Lung (tissue), 17 donors: ENCODE measurements at places on chromosomes 16 and 17. TPM values are rescaled to one million over a fixed set of nuclear protein-coding genes. Genes with fewer than 3 reads are reported as not detected.
A peak's percentile ranks its signal among the peaks of the same experiment; 100 is the strongest.

- peak; percentile 55 for DNase-seq
- peaks cover 27% of the 10 kb centered on the region for H3K36me3 ChIP-seq
- peak overlapping the region; percentile 8 for H3K27ac ChIP-seq
- peaks cover 13% of the 10 kb centered on the region for H3K4me1 ChIP-seq
- no peaks in the 10 kb centered on the region for H3K27me3 ChIP-seq
Measured at GRCh38 chr17:17890773-17891759, 54.3 kb upstream of the SREBF1 start.

DNA sequence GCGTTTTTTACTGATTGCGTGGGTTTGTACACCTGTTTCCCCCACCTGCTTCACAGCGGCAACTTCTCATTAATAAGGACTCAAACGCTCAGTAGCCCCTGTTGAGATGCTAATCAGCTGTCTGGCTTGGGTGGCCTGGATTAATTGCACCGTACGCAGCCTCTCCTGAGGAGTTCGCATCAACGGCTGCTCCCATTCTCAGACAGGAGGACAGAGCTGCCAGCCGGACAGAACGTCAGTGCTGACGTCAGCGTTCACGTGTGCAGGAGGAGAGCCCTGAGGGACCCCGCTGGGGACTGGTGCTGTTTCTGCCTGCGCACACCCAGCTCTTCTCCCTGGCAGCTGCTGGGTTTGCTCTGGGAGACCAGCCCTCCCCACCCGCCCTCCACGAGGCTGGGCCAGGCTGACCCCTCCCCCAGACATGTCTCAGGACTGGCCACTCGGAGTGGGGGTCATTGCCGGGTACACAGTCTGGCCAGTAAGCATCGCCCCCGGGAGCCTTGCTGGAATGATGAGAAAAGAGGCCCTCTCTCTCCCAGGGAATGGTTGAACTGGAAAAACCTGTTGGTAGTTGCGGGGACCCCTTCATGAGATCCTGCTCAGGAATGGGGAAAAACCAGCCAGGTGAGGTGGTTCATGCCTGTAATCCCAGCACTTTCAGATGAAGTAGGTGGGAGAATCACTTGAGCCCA, 5.7 kb upstream of the BANP start:
- peak overlapping the region; percentile 3 for H3K27ac ChIP-seq
- no peak overlapping the region for H3K4me3 ChIP-seq
- H3K4me1 ChIP-seq = peaks cover 5% of the 10 kb centered on the region
- peak; percentile 93 for DNase-seq

- H3K4me3 ChIP-seq = no peak overlapping the region
- no peak overlapping the region for H3K27ac ChIP-seq
- H3K36me3 ChIP-seq = peaks cover 18% of the 10 kb centered on the region
- H3K27me3 ChIP-seq = no peaks in the 10 kb centered on the region
Measured at GRCh38 chr17:4877089-4877488, 22.2 kb upstream of the C17orf107 start.

DNA sequence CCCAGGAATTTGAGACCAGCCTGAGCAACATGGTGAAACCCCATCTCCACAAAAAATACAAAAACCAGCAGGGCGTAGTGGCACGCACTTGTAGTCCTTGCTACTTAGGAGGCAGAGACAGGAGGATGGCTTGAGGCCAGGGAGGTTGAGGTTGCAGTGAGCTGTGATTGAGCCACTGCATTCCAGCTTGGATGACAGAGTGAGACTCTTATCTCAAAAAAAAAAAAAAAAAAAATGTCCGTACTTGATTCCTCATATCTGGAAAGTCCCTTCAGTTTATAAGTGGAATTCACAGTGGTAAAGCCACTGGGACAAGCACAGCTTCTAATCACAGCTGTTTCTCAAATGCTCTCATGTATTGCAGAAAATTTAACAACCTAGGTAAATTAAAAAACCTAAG, 78.6 kb upstream of the CREBBP start:
- peak overlapping the region; percentile 43 for H3K27ac ChIP-seq
- peaks cover 2% of the 10 kb centered on the region for H3K27me3 ChIP-seq
- peak; percentile 41 for DNase-seq
- peaks cover 17% of the 10 kb centered on the region for H3K4me1 ChIP-seq

DNA sequence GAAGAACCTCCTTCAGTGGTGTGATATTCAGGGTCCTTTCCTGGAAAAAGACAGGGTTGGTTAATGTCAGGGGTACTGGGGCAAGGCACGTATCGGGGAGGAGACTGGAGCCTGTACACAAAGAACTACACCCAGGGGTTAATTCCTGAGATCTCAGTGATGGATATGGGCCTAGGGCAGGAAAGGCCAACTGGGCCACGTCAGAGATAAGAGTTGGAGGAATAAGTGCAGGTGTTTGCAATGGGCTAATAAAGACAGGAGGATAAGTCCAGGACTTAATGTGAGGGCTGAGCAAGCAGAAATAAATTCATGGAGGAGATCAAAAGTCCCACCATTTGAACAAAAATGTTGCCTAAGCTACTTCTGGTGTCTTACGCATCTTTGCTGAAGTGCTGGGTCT, 10.4 kb upstream of the HERPUD1 start:
- peaks cover 3% of the 10 kb centered on the region for H3K4me1 ChIP-seq
- no peaks in the 10 kb centered on the region for H3K27me3 ChIP-seq
- DNase-seq = no peak
- no peaks in the 10 kb centered on the region for H3K36me3 ChIP-seq

DNA sequence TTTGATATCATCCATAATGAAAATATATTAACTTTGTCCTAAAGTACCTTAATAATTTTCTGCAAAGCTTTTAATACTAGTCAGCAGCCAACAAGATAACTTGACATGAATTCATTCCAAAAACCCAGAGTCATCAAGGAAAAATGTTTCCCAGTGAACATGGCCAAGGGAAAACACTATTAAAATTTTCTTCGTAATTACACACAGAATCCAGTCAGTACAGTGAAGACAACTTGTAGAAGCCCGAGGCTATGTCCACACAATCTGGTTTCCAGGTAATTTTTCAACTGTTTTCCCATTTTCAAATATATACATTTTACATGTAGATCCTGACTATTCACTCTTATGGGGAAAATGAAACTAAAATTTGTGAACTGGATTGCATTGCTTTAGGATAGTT, 600.9 kb downstream of the CDH8 start:
- no peak overlapping the region for H3K27ac ChIP-seq
- no peaks in the 10 kb centered on the region for H3K27me3 ChIP-seq
- H3K4me3 ChIP-seq = no peak overlapping the region
- DNase-seq = peak; percentile 1
- H3K4me1 ChIP-seq = no peaks in the 10 kb centered on the region
- no peaks in the 10 kb centered on the region for H3K36me3 ChIP-seq

Gene UNC45B
- polyA plus RNA-seq = 0.06 TPM

- no peak for DNase-seq
- no peaks in the 10 kb centered on the region for H3K27me3 ChIP-seq
- H3K4me1 ChIP-seq = peaks cover 96% of the 10 kb centered on the region
- peaks cover 1% of the 10 kb centered on the region for H3K36me3 ChIP-seq
Measured at GRCh38 chr17:2176499-2177169, 121.7 kb downstream of the HIC1 start.

Gene DNASE1L2
- 0.71 TPM for polyA plus RNA-seq

DNA sequence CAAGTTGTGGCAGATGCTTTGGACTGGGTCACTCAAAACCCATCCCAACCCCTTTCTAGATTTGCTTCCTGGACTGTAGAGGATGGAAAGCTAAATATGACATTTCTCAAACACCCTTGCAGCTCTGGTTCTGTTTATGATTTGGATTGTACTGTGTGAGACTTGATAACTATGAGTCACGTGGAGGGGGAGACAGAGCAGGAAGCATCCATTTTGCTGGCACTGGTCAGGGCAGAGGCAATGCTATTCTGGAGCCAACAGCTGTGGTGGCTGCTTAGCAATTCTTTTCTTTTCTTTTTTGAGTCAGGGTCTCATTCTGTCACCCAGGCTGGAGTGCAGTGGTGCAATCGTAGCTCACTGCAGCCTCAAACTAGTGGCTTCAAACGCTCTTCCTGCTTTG, 13.6 kb upstream of the TERF2 start:
- peaks cover 5% of the 10 kb centered on the region for H3K4me1 ChIP-seq
- no peaks in the 10 kb centered on the region for H3K36me3 ChIP-seq
- H3K27ac ChIP-seq = peak overlapping the region; percentile 0

DNA sequence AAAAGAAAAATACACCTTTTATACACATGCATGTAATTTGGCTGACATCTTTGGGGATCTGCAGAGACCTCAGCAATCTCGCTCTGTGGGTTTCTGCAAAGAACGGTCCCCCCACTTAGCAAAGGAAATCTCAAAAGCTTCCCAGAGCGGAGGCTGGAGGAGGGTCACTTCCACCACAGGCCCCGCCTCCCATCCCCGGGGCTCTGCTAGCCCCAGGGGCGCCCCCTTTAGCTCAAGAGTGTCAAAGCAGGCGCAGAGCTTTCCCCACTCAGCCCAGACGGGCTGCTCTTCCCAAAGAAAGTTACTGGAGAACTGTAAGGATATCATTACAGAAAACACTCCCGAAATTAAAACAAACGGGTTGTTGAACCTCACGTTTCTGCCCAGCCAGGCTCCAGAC, 11.4 kb downstream of the SLC13A5 start:
- H3K36me3 ChIP-seq = no peaks in the 10 kb centered on the region
- no peak overlapping the region for H3K4me3 ChIP-seq
- no peak overlapping the region for H3K27ac ChIP-seq
- no peak for DNase-seq
- peaks cover 5% of the 10 kb centered on the region for H3K4me1 ChIP-seq
